ENCODE measurements at places on chromosomes 1 and 21. TPM values are rescaled to one million over a fixed set of nuclear protein-coding genes. Genes with fewer than 3 reads are reported as not detected.

KRTAP21-2 gene
- not detected for total RNA-seq

HTR1D gene
- 0.31 TPM for total RNA-seq

RIMKLA gene
- 32.6 TPM for total RNA-seq

C1QA gene
- total RNA-seq = 4.7 TPM

CNR2 gene
- not detected for total RNA-seq

COL16A1 gene
- 6.9 TPM for total RNA-seq

HUNK gene
- total RNA-seq = 13.1 TPM

ABCG1 gene
- 27.5 TPM for total RNA-seq

SPATA46 gene
- not detected for total RNA-seq

KCNA2 gene
- total RNA-seq = 8.8 TPM

GJC2 gene
- total RNA-seq = 1.3 TPM

ACTN2 gene
- 138 TPM for total RNA-seq

TSTD1 gene
- 35.1 TPM for total RNA-seq

TNFRSF9 gene
- total RNA-seq = not detected

TMEM240 gene
- 20.3 TPM for total RNA-seq

SAMD11 gene
- total RNA-seq = not detected

ICOSLG gene
- total RNA-seq = 0.31 TPM

PDE4B gene
- total RNA-seq = 104 TPM

ITLN2 gene
- not detected for total RNA-seq
